ENCODE measurements at places on chromosomes 6 and 20.

- DNase-seq, result no peak
Observed at GRCh38 chr6:125795301-125795700, 4.5 kb downstream of the NCOA7 start.

DNA sequence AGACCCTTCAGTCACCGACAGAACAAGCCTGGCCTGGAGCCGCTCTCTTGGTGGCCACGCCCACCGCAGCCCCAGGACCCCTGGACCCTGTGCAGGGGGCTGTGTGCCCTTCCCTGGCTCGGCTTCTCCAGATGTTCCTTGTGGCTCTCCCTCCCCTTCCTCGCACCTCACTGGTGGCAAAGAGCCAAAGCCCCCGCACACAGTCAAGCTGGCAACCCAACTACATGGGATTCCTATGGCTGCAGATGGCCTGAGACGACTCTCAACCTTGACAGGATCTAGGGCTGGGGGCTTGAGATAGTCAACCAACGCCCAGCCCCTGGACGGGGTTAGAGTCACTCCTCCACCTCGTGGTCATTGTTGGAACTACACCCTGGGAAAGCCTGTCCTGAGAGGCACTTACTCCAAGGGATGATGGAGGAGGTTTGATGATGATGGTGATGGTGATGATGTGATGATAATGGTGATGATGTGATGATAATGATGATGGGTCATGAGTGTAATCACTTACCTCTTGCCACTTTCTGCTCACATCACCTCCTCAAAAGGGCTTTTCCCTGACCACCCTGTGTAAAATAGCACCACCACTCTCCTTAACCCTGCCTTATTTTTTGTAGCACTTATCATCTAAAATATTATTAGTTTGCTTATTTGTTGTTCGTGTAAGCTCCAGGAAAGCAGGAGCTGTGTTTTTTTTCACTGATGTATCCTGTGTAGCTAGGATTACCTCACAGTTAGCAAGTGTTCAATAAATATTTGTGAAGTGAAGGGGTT, 278.4 kb downstream of the LRFN2 start:
- DNase-seq, result peak; percentile 75

GRCh38 chr6:1497761-1498105, 108.4 kb downstream of the FOXF2 start:
- DNase-seq, result no peak

DNA sequence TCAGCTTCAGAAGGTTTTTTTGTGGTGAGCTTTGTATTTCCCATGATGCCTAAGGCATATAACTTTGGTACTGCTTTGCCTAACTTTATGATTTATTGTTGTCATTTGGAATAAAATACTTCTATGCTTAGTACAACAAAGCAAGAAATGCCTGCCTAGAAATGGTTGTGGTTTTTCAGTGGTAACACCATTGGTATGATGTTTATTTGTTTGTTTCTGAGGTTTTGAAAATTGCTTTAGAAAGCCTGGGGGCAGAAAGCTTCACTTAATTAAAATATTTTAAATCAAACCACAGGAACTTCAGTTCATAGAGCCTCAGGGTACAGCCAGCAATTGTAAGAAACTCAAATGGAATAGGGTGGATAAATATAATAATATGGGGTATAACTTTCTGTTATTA, 351.2 kb upstream of the MAP3K7 start:
- DNase-seq, result no peak
